AG09319 (cell line): ENCODE measurements at places on chromosomes 2 and 18.

DNA sequence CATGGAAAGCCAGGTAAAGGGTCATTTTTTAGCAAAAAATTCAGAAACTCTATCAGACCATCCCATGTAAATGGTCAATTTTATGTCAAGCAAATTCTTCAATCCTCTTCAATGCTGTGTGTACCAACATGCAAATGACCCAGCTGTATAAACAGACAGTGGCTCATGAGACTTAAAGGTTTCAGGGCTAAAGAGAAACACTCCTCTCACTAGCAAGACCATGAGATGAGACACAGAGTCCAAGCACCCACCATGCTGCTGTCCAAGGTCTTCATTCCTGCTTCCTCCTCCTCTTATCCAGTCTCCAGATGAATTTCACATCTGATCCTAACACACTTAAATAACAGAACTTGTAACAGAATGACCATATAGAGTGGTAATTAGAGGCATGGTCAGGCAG, 30.8 kb upstream of the ONECUT2 start:
- no peak for DNase-seq

GRCh38 chr2:118388771-118389170, 300.5 kb downstream of the INSIG2 start:
- no peak for DNase-seq

- DNase-seq, result no peak
Observed at GRCh38 chr18:32284284-32284683, 94.4 kb downstream of the MEP1B start.

DNA sequence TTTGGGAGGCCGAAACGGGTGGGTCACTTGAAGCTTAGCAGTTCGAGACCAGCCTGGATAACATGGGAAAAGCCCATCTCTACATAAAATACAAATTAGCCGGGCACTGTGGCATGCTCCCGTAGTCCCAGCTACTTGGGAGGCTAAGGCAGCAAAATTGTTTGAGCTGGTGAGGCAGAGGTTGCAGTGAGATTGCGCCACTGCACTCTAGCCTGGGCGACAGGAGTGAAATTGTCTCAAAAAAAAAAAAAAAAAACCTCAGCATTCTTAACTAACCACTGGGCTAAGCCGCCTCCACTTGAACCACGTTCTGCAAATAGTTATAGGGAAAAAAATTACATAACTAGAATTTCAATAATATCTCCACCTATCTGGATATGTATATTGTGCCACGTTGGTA, 2.3 kb downstream of the FOXI3 start:
- no peak for DNase-seq

GRCh38 chr2:10027660-10028330, 15.6 kb upstream of the KLF11 start:
- DNase-seq, result no peak

DNA sequence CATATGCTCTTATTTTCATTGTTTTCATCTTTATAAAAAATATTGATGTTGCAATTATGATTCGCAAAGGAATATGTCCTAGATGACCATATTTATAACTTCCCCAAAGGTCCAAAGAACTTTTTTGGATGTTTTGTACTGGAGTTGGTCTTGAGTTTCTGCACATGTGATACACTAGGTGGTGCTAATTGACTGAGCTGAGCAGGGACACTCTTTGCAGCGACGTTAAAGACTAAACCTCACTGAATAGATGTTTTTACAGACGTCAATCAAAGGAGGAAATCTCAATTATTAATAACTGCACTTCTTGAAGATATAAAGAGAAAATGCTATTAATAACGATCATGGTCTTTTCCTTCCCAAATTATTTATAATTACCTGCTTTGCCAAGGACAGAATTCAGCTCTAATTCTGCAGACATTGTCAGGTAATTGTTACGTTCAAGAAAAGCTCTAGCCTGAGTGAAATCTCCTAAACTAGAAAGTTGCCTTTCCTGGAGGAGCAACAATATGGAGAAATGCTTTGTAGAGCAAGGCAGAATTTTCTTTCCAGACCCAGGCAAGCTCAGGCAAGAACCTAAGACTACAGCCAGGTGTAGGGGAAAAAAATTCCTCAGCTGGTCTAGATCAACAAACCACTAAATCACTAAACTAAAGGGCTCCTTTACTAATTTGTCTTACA, 119.3 kb upstream of the RBBP8 start:
- no peak for DNase-seq

GRCh38 chr18:46176001-46176400, 71.8 kb downstream of the HAUS1 start:
- DNase-seq, result no peak

- DNase-seq, result no peak
Observed at GRCh38 chr2:137842430-137842829, 121.8 kb upstream of the HNMT start.
